ENCODE measurements at places on chromosomes 7 and 10. TPM values are rescaled to one million over a fixed set of nuclear protein-coding genes. Genes with fewer than 3 reads are reported as not detected.

GRCh38 chr10:12597788-12598765 is 248.7 kb downstream of the CAMK1D start:
- no peak for DNase-seq

PRSS37 gene
- not detected for polyA plus RNA-seq

DNA sequence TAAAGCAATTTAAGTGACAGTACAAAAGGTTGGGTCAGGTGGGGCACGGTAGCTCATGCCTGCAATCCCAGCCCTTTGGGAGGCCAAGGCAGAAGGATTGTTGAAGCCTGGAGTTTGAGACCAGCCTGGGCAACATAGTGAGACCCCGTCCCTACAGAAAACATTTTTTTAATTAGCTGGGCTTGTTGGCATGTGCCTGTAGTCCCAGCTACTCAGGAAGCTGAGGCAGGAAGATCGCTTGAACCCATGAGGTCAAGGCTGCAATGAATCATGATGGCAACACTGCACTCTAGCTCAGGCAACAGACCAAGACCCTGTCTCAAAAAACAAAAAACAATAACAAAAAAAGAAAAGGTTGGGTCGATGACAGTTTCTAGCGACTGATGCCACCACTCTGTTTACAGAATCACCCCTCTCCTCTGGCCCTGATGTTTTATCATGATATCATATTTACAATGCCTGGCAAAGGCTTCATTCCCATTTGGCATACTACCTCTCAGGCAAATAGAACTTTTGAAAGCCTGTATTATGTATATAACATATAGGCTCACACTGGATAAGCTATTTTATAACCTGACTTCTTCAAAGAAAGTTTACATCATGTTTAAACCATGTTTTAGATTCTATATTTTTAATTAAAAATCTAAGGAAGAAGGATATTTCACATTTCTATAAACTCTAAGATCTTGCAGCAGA is 558 bp upstream of the ABCC2 start:
- DNase-seq: no peak

ACSL5 gene
- polyA plus RNA-seq: 62.8 TPM

DNA sequence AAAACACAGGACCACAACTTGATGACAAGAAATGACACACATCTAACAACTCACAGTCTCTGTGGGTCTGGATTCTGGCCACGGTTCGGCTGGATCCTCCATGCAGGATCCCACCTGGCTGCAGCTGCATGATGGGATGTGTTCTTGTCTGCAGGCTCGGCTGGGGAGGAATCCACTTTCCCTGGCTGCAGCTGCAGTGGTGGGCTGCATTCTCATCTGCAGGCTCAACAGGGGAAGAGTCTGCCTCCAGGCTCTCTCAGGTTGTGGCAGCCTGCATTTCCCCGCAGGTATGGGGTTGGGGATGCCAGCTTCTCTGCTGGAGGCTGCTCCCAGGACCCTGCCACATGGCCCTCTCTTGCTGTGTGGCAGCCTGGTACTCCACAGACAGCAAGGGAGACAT is 64.9 kb downstream of the MICALL2 start:
- no peak for DNase-seq

- no peak for DNase-seq
These were observed at the start of gene PLPP4 for GRCh38 chr10:120456626-120457430. PLPP4 (plus strand) TSS chr10:120457227; CDS start chr10:120457306, 79 bp downstream.

FAM25C gene
- not detected for polyA plus RNA-seq

Data from naive B cell (primary cell).